ENCODE measurements at places on chromosomes 12 and 14.
A peak's percentile ranks its signal among the peaks of the same experiment; 100 is the strongest.

- no peak for DNase-seq
Measured at GRCh38 chr12:1933342-1934051, 15.0 kb upstream of the CACNA2D4 start.

DNA sequence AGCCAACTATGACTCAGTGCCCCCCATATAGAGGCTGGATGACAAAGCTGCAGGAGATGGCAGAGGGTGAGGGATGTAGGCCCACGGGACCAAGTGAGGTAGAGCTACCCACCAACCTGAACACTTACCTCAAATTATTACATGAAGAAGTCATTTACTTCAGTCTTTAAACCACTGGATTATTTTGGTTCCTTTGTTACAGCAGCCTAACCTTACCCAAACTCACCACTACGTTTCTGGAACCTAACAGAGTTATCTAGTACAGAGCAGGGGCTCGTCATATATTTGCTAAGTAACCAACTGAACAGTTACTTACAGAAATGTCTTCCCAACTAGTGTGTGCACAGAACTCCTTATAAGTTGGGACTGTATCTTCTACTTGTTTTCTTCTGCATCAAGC, 85.2 kb upstream of the IGF1 start:
- no peak for DNase-seq

GRCh38 chr12:90090929-90091651, 382.5 kb upstream of the ATP2B1 start:
- no peak for DNase-seq

- no peak for DNase-seq
Measured at GRCh38 chr12:34398706-34399630, 376.7 kb downstream of the ALG10 start.

DNA sequence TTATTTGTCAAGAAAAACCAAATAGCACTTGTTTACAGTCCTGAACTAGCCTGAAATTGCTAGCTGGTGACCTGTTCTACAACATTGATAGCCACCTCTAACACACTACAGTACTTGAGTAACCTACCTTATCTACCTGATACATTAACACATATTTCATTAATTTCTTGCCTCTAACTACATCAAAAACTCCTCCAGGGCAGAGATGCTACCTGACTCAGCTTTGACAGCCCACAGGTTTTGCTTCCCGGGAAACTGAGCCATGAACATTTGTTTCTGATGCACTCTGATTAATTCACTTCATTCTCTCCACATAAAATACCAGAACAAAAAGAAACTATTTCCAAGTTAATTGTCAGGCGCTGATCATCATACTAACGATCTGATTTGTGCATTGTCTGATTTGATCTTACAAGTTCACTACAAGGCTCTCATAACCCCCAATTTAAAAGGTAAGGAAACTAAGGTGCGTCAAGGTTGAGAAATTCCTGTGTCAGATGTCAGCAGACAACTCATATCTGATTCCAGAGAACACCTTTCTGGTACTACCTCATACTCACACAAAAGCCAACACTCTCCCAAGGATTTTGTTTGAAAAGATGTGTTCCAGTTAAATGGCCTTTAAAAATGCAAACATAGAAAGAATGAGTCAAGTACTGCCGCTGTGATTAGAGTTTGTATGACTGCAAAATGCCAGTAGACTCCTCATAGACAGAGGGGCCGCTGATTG, 768.7 kb downstream of the BCL11B start:
- no peak for DNase-seq

- peak; percentile 19 for DNase-seq
Measured at GRCh38 chr12:49347311-49348193, 864 bp downstream of the DNAJC22 start.

- DNase-seq: no peak
Measured at GRCh38 chr14:33700052-33700451, 250.8 kb downstream of the EGLN3 start.

DNA sequence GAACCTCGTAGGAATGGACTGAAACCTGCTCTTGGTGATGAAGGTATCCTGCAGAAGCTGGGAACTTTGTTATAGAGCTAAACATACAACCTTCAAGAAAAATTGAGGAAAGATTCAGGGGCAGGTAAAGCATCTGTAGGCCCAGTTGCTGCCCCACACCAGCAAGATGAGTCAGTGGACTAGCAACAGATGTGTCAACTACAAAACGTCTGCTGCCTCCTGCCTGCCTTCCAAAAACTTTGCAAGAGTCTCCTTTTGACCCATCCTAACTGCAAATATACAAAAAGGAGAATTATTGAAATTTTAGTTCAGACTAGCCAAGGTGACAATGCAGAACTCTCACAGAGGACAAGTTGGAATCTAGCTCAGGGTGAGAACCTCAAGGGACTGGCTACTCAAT, 60.9 kb upstream of the TMTC1 start:
- no peak for DNase-seq

- DNase-seq: no peak
Measured at GRCh38 chr14:34220921-34221320, 241.1 kb downstream of the SPTSSA start.

DNA sequence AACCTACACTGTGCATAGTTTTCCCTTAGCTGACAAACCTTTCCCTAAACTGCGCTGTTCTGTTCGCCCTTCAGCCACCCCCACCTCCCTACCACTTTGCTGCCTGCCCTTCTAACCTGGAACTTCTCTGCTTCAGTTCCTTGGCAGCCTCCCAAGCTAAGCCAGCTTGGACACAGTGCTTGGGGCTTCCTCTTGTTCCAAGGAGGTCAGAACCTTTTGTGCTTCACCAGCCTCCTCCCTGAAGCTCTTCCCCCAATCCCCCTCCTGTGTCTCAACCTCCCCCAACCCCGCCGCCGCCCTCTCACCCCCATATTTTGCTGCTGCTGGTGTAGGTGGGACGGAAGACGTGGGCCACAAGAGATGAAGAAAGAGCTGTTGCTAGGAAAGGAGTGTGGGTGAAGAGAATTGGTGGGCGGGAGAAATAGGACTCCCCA, 8.1 kb upstream of the RIC8B start:
- DNase-seq: no peak

- DNase-seq: no peak
Measured at GRCh38 chr14:22379727-22380126, 209.3 kb downstream of the DAD1 start.

DNA sequence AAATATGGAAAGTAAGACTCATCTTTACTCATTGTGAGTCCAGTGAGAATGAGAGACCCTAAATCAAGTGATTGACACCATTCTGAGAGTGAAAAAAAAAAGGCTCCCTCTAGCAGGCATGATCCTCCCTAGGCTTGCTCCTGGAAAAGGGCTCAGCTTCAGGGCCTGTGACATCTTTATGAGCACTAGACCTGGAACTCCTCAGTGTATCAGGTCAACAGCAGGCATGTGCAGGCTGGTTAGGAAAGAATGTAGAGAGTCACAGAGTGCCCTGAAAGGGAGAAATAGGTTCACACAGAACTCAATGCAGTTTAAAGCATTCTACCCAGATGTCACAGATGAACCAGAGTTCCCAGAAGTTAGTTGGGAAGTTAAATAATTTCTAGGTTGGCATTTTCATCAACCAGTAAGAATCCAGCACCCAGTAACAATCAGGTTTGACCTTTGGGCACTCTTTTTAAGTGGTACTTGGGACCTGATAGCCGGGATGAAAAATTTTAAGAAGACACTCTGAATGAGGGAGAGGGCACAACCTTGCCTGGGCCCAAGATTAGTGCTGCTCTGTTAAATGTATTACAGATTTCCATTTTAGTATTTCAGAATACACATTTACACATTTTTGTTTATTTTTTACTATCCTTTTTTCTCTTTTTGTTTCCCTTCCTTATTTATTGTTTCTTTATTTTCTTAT, 828.8 kb downstream of the C12orf50 start:
- DNase-seq: no peak

DNA sequence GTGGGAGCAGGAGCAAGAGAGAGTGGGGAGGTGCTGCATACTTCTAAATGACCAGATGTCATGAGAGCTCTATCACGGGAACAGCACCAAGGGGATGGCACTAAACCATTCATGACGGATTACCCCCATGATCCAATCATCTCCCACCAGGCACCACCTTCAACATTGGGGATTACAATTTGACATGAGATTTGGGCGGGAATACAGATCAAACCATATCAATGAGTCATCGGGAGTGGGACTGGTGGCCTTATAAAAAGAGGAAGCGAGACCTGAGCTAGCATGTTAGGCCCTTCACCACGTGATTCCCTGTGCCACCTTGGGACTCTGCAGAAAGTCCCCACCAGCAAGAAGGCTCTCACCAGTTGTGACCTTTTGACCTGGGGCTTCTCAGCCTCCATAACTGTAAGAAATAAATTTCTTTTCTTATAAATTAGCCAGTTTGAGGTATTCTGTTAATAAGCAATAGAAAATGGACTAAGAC, 28.7 kb downstream of the COX8C start:
- no peak for DNase-seq

- DNase-seq: no peak
Measured at GRCh38 chr14:91399868-91400640, 17.6 kb downstream of the CCDC88C start.

- DNase-seq: no peak
Measured at GRCh38 chr14:54146601-54147000, 190.0 kb upstream of the BMP4 start.

DNA sequence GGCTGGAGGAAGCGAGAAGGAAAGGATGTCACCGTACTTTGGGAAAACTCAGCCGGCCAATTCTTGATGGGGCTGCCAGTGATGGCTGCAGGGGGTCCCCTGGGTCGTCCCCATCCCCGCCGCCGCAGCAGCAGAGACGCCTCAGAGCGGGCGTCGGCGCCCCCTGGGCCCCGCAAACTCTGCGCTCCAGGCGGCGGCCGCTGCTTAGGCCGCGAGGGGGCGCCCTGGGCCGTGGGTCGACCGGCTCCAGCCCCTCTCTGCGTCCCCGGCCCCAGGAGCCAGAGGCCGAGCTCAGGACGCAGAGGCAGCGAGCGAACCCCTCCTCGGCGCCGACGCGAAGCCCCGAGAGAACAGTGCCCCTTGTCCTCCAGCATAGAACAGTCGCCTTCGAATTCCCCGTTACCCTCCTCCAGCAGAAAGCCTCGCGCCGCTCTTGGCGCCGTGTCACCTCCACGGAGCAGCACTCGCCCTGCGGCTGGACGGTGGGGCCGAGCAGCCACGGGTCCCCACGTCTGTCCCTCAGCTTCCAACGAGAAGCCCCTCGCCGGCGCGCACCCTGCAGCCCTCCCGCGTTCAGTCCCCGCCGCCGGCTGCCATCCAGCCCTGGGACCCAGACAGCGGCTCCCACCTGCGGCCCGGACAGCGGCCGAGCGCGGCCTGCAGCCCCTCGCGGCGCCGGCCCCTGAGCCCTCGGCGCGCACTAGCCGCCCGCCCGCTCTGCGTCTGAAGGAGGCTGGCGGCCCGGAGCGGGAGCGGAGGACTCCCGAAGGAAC, 106.6 kb downstream of the PRICKLE1 start:
- DNase-seq: peak; percentile 26

- DNase-seq: no peak
Measured at GRCh38 chr14:90555126-90556011, 158.5 kb downstream of the CALM1 start.

DNA sequence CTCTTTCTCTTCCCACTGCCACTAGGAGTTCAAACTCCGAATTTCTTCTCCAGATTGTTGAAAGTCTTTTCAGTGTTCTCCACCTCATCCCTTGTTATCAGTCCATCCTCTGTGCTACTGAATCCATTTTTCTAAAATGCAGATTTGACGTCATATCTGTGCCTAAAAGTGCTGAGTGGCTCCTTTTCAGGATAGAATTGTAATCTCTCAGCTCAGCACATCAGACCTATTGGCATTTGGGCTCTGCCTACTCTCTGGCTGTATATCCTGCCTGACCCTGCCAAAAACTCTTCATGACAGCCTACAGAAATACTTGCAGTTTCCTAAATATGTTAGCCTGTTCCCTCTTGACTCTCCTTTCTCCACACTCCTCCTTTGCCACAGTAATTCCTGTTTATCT, 1.1 kb upstream of the RABGGTA start:
- no peak for DNase-seq

GRCh38 chr12:18146363-18146762, 56.4 kb upstream of the RERGL start:
- no peak for DNase-seq

Measured in GDM1 (cell line).